ENCODE measurements at places on chromosomes 7 and 10.

DNA sequence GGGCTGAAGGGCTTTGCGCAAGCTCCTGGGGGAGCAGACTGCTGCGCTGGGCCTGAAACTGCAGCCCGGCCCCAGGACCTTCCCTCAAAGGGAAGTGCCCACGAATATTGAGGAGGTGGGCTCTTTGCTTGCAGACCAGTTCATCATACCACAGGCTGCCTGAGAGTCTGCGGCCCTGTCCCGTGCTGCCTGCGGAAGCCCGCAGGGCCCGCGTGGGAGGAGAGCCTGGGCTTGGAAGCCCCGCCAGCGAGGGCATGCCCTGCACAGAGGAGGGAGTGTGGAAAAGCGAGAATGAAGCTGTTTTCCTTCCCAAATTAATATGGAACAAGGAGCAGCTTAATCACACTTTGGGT lies 83.6 kb upstream of the MKI67 start:
- no peak for DNase-seq

DNA sequence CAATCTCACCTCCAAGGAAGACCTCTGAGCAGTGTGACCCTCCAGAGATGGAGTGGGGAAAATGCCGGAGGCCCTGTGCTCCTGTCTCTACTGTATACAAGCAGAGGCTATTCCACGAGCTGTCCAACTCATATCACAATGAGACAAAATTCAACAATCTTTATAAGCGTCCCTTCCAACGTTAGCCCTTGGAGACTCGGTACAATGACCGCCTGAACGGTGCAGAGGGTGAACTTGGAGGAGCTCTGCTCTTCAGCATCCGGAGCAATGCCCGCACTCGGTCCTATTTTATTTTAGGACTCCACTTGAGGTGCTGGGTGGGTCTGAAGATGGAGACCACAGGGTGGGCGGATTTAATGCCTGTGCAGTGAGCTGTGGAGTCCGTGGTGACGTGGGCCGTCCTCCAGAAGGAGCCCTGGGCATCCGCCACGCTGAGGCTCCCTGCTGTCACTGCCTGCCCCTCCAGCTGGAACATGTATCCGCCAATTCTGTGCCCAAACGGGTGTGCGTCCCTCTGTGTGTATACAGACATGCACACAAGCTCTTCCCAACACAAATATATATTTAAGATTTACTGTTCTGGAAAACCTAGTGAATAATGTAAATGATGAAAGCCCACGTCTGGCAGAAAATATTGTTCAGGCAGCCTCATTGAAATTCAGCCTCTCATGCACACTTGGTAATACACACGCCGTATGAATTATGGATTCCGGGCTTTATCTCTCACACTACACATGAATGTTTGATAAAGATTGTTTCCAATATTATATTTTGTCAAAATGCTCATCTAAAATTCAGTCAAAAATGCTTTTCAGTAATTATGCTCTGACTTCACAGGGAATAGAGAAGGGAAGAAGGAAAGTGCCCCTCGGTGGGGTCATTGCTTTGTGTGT lies 239.9 kb upstream of the ZMIZ1 start:
- no peak for DNase-seq

DNA sequence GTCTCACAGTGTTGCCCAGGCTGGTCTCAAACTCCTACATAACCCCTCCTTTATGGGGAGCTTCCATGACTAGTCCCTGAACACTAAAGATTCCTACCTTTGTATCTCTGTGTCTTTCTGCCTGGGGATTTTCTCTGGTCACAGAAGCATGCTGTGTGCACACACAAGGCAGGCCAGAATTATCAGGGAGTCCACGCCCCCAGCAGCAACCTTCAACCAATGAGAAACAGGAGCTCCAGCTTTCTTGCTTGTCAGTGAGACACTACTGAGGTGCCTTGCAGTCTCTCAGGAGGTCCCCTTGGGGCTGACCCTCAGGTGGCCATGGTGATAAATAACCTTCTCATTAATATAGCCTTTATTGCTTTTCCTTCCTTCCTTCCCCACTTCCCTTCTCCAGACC lies 45.1 kb upstream of the AUTS2 start:
- no peak for DNase-seq

GRCh38 chr10:46074196-46074946 lies 28.3 kb upstream of the MSMB start:
- DNase-seq = no peak

DNA sequence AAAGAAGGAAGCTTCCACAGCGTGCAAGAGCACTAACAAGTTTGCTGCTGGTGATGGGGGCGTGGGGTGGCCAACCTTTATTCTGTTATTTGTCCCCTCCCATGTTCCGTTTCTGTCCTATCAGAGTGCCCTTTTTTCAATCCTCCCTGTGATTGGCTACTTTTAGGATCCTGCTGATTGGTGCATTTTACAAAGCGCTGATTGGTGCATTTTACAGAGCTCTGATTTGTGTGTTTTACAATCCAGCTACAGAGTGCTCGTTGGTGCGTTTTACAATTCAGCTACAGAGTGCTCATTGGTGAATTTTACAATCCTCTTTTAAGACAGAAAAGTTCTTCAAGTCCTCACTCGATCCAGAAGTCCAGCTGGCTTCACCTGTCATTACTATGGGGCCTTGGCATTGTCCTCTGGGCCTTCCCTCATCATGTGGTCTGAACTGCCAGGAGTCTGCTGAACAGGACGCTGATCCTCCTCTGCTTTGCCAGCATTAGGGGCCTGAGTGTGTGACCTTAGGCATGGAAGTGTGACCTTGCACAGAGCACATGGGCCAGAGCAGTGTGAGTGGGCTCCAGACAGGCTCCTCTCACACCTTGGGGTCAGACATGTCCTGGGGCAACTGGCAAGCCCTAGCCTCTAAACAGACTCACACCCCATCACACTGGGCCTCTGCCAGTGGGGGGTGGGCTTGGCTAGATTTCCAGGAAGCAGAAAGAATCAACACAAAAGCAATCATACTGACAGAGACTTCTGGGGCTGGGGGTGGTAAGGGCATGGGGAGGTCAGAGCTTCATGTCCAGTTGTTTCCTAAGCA lies 167.4 kb downstream of the PTPN20 start:
- DNase-seq = no peak

GRCh38 chr7:21352540-21353387 lies 75.1 kb upstream of the SP4 start:
- DNase-seq = no peak

DNA sequence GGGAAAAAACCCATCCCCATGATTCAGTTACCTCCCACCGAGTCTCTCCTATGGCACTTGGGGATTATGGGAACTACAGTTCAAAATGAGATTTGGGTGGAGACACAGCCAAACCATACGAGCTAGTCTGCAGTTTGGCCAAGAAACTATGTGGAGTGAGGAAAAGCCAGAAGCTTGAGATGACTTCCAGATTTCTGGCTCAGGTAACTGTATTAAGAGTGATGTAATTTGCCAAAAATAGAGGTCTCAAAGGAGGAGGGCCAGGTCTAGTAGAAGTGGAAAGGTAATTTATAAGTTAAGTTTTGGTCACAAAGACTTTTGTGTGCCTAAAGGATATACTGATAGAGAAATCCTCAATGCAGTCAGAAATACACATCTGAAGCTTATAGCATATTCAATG lies 279.7 kb upstream of the MGMT start:
- DNase-seq = no peak

DNA sequence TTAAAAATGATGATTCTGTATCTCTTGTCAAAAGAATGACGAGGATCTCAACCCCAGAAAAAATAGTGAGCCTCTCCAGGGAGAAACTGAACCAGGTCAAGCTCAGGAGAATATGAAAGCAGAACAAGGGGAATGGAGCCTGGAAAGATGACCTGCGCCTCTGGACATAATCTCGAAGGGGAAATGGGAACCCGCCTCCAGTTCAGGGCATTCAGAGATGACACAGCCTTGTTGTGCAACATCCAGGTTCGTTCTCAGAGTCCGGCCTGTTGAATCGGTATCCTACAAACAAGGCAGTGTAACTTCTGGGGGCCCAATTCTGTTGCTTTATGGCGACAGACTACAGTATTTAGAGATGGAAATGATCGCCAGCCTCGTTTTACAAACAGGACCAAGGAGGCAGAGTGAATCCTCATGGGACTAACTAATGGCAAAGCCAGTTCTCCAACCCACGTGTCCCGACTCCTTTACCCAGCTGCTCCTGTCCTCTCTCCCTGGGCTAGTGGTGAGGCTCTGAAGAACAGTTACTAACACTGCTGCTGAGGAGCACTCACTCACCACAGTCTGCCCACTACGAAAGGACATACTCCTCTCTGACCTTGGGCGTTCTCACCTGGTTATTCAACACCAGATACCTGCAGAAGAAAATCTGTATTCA lies 67.6 kb downstream of the JAZF1 start:
- no peak for DNase-seq

DNA sequence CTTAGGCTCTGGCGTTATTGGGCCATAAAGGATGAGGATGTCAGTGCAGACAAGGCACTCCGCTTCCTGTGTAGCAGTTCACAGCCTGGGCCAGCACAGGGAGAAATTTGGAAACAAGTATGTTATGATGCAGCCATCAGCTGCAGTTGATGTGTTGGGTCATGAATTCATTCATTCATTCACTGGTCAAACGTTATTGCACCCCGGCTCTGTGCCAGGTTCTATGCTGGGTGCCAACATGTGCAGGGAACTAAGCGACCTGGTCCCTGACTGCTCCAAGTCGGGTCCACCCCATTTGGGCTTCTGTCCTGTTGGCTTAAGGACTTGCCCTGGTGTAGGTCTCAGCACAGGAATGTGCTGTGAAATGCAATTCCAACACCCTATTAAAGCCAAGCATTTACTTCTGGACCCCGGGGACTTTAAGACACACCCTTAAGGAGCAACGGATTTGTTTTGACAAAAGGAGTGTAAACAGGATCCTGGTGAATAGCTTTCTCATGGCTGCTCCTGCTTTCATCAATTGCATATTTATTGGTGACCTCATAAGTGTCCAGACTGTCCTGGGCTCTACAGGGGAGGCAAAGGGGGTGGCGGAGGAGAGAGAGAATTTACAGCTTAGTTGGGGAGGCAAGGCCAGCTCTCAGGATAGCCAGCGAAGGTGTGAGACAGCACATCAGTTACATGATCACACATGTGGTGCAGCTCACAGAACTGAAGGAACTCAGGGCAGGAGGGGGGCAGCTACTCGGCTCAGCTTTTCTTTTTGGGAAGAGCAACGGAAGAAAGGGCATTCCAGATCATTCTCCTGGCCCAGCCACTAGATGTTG lies 158.6 kb downstream of the GRK5 start:
- no peak for DNase-seq

DNA sequence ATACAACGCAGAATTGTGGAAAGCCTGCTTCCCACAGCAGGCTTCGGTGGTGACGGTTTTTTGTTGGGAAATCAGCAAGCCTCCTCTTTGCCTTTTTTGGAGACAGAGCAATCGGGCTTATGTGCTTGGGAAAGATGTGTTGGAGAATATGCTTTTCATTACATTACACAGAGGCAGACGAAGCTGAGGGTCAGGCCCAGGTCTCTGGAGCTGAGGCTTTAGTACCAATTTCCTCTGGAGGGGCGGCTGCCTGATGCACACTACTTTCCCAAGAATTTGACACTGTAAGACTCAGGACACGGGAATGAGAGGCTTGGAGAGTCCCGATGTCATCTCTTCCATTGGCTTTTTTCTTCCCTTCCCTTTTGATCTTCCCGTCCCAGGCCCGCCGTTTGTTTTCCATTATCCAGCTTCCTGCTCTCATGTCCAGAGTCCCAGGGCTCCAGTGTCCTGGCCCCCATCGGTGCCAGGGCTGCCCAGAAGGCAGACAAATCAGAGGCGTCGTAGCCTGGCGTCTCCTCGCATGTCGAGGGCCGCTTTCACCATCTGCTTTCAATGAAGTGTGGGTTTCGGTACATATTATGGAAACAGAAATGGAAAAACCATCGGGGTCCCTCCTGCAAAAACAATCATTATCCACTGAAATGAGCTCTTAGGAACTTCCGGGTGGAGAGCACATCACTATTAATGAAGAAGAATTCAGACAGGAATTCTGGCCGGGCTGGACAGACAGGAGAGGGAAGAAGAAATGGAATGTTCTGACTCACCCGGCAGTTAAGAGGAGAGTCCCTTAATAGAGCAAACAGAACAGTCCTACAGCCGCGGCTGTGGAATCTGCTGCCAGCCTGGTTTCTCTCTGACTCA lies 123.0 kb upstream of the JCAD start:
- no peak for DNase-seq

DNA sequence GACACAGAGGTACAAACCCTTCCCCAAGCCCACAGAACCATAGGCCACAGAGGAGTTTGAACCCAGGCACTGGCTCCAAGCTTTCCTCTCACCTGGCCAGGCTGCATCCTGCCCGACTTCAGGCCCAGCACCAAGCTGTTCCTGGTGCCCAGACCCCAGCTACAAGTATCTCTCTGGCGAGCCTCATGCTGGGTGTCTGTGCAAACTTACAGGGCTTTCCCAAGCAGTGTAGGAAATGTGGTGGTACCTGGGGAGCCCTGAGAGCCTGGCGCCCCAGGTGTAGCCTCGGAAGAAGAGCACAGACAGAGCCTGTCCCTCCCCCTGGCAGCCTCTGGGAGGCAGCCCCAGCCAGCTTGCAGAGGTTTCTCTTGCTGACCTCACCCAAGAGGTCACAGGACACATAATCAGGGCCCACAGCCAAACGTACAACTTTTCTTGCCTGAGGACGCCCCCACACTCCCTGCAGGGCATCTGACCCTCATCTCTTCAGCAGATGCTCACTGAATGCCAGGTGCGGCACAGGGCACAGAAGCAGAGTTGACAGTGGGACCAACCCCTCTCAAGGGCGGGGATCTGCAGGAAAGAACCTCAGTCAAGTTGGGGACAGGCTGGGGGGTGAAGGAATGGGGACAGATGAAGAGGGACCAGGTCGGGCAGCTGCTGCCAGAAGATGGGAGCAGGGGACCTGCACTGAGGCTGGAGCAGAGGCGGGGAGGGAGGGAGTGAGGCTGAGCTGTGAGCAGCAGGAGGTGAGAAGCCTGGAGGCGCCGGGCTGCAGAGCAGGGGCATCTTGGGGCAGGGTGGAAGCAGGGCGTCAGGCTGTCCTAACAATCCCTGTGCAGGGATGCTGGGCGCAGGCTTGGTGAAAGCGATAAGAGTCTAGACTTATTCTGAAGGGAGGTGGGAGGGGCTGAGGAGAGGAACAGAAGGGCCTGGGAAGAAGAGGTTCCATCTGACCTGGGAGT lies 16.3 kb upstream of the MYL7 start:
- no peak for DNase-seq

GRCh38 chr10:7891634-7892033 lies 73.3 kb downstream of the TAF3 start:
- no peak for DNase-seq

- DNase-seq = no peak
Observed at GRCh38 chr7:37337522-37337921, 111.1 kb downstream of the ELMO1 start.

DNA sequence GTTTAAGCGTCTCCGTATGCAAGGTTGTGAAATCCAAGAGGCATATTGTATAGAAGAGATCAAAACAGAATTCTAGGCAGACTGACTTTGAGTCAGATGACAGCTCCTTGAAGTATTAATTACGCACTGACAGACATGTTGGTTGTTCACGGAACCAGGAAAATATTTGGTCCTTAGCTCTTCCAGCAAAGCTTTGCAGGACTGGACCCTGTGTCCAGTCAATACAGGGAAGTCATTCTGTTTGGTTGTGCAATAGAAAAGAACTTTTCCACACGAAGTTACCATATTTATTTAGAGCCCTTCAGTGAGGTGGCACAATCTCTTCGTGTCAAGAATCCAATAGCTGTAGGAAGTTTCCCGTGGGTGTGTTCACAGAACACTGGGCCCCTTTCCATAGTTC lies 205.3 kb downstream of the ARHGAP21 start:
- DNase-seq = no peak

- no peak for DNase-seq
Observed at GRCh38 chr10:105187243-105187642, 546.2 kb downstream of the SORCS3 start.
